ENCODE measurements at places on chromosomes 5 and 9.

DNA sequence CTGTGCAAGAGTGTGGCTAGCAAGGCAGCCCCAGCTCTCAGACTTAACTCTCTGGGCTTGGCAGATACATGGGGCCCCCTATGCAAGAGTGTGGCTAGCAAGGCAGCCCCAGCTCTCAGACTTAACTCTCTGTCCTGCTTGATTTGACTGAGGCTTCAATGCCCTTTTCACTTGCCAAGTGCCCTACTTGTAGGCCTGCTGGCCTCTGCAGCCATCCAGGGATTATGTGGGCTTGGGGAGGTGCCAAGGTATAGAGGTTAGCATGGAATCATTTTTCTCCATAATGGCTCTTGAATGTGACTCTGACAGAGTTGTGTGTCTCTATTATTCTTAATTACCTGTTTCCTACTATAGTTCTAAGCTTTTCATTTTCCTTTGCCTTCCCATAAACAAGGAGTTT lies 115.5 kb upstream of the RUSC2 start:
- no peak for DNase-seq

DNA sequence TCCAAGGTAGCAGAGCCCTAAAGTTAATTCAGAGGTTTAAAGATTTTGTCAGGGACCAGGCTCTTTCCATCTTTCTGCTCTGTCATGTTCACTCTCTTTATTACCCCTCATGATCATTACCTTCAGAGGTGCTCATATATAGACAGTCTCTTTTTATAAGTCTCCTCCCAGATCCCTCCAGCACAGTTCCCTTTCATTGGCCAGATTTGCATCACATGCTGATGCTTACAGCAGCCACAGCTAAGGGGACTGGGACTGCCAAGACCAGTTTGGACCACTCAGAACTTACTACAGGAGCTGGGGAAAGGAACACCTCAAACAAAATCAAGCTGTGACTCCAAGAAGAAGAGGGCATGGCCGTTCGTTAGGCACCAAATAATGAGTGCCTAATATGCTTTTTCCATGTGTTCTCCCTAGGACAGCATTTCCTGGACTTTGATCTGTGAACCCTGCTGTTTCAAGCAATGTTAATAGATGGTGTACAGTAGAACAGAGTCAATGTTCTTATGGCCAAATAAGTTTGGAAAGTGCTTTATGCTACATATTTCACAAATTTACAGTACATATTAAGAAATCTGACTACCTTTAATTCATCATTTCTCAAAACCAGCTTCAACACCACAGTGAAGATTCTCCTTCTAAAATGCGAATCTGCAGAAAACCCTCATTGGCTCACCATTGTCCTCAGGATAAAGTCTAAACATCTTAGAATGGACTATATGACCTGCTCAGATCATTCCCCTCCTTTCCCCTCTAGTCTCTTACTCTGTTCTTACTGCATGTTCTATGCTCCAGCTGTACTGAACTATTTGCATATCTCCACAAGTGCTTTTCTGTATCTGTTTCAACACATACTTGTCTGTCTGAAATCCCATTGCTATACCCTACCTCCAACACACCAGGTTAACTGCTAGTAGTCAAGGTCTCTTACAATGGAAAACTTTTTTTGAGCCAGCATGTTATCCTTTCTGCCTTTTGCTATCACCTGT lies 3.4 kb downstream of the C5orf58 start:
- DNase-seq, result no peak

DNA sequence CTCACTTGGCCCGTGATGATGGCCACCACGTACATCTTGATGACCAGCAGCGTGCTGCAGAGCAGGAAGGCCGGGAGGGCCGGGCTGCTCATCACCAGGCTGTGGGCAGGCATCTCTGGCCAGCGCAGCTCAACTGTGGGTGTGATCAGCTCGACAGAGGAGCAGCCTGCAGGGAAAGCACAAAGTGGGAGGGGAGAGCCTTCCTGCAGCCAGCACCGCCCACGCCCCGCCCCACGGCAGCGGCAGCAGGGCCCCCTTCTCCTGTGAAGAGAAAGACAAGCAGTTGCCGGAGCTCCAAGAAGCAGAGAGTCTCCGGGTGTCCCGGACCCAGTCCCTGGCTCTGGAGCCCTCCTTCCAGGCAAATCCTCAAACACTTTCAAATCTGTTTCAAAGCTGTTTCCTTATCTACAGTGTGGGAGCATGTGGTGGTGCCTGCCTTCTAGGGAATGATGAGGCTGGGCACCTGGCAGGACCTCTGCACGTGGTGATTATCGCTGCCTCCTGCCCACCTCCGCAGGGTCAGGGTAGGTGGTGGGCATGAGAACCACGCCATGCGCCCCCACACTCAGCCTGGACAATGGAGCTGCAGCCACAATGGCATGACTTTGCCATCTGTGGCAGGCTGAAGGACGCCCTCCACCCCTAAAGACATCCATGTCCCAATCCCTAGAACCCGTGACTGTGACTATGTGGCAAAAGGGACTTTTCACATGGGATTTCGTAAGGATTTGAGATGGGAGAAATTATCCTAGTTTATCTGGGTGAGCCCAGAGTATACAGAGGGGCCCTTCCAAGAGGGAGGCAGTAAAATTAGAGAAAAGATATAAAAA lies at the start of gene PTGES:
TSS of gene PTGES (minus strand) at position 143 of the 830 bp plus-strand sequence. CDS start at position 113, 30 bp downstream.
- DNase-seq, result peak; percentile 27

DNA sequence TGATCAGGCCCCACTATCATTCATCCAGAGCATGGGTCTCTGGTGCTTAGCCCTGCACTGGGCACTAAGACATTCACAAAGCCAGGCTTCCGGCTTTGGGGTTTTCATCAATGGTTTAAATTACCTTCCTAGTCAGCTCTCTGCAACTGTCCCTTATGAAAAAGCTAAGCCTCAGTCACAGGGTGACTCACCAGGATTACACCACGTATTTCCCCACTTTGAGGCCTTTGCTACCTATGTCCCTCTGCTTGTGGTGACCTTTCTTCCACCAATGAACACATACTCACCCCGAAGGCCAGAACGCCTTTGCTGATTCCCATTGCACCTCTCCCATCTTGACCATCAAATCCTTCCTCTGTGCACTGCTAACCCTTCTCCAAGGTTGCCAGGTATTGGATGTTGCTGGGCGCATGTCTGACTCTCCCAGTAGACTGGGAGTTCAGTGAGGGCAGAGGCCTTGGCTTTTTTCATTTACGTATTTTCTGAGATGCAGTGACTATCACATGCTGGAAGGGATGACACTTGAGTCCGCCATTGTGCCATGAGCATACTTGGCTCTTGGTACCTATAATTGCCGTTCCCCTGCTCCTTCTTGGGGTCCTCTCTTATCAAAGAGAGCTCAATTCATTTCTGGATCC lies 58.7 kb upstream of the TNFSF8 start:
- DNase-seq, result no peak

- peak; percentile 53 for DNase-seq
These were observed 186.1 kb downstream of the C9orf152 start for GRCh38 chr9:110021891-110022290.

DNA sequence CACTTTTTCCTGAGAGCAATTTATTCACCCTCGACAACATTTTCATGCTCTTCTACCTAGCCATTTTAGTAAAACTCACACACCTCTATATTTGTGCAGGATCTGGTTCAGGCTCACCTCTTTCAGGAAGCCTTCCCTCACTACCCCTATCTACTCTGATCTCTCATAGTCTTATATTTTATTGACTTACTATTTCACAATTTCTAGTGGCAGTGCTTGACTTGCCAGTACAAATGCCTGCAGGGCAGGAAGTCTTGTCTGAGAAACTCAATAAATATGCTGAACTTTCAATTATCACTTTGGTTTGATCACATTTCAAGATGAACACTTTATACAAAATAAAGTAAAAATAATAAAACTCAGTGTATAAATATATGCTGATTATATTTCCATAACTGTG lies 226.8 kb downstream of the CETN3 start:
- DNase-seq, result no peak

Data from MM.1S (cell line).